ENCODE measurements at places on chromosomes 4 and X.
A peak's percentile ranks its signal among the peaks of the same experiment; 100 is the strongest.

DNA sequence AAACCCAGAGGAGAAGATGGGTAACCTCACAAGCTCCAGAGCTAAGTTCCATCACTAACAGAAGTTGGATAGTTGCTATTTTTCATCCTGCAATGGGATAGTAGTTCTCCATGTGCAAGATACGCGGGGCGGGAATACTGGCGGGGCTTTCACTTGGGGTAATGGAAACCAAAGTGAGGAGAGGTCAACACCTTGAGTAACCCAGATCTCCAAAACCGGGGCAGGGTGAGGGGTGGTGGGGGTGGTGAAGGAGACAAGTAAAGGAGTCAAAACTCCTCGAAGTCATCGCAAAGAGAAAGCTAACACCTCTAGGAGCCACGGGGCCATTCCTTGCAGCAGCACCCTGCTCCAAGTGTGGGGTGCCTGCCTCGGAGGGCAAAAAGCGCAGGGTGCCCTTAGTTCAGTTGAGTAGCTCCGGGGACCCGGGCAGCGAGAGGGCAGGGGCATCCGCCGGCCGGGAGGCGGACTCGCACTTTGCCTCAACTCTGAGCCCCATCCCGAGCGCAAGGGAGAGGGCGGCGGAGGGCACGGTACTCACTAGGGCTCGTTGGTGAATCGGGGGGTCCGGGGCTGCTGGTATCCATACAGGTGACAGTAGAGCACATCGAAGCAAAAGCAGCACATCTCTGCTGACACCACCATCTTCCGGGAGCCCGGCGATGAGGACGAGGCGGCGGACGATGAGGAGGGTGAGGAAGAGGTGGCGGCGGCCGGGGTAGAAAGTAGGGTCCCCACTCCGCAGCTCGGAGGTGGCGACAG is 645 bp downstream of the AMMECR1 start:
- peak; percentile 48 for DNase-seq

- no peak for DNase-seq
These were observed 109.9 kb downstream of the DLG3 start for GRCh38 chrX:70554523-70554922.

DNA sequence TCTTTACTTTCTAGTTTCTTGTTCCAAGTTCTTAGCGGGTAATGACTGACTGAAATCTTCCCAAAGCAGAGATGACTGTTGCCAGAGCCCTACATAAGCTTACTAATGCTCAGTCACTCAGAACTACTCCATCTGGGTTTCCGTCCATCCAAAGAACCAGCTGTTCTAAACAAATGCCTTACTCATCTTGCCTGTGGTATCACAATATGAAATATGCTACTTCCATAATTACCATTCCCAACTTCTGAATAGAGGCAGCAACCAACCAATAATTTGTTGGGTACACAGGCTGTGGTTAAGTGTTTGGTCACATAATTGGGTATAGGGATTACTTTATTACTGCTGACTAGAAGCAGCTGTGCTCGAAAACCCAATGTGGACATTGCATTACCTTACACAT is 930.2 kb upstream of the DIAPH2 start:
- no peak for DNase-seq

DNA sequence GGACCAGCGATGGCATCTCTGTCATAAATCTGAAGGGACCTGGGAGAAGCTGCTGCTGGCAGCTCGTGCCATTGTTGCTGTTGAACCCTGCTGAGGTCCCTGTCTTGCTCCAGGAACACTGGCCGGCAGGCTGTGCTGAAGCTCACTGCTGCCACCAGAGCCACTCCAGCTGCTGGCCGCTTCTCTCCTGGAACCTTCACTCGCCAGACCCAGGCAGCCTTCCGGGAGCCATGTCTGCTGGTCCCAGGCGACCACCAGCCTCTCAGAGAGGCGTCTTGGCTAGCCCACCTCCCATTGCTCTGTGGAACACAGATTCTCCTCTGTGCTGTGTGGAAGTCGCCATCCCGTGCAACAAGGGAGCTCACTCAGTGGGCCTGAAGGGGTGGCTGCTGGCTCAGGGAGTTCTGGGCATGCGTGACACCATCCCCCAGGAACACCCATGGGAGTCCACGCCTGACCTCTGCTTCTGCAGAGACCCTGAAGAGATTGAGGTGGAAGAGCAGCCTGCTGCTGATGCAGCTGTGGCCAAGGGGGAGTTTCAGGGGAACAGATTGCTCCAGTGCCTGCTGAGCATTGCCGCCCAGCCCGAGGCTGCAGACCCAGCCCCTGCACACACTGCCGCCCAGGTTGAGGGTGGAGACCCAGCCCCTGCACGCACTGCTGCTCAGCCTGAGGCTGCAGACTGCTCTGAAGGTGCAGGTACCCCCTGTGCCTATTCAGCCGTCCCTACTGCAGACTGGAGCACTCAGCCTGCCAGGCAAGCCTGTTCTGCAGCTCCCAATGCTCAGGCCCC is 33.1 kb upstream of the CYP4V2 start:
- DNase-seq = no peak

DNA sequence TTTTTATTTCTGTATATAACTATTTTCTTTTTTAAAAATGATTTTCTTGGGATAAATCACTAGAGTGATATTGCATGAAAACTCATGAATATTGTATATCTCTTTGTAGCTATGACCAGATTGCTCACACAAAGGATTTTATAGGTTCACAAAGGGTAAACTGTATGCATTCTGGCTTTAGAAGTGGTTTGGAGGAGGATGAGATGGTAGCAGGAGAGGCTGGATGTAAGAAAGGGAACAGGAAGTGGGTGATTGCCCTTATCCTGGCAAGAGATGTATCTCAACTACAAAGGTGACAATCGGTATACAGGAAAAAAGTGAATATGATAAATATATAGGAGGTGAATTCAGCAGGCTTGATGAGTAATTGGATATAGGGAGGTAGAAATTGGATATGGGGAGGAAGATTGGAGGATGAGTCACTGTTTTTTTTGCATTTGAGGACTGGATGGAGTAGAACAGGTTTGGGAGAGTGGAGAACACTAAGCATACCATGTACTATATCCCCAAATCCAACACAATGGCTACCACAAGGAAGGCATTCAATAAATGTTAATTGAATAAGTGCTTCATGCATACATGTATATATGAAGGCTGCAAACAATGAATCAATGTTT is 9.9 kb downstream of the FGG start:
- no peak for DNase-seq

DNA sequence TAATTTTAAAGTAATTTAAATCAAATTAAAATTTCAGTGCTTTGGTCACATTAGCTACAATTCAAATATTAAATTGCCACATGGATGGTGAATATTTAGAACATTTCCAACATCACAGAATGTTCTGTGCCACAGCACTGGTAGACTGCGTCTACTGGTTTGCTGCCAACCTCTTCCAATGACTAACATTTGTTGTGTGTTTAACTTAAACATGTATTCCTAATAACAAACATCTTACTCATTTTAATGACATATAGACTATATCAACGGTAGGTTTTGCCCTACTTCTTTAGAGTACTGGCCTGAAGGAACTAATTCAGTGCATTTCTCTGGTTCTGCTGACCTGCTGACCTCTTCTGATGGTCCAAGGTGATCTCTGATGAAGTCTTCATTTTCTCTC is 157.6 kb downstream of the DCK start:
- no peak for DNase-seq

- DNase-seq = no peak
These were observed 18.2 kb downstream of the PRDM8 start for GRCh38 chr4:80215449-80216052.

GRCh38 chr4:25861951-25862410 is 807 bp downstream of the SEL1L3 start:
- peak; percentile 59 for DNase-seq
